ENCODE measurements at places on chromosomes 3 and 15. TPM values are rescaled to one million over a fixed set of nuclear protein-coding genes. Genes with fewer than 3 reads are reported as not detected.

Gene CADPS
- total RNA-seq, result not detected

Gene RAD54L2
- total RNA-seq, result 39.8 TPM

Gene GP5
- not detected for total RNA-seq

Gene IFRD2
- 127 TPM for total RNA-seq

Measured in vein endothelial cell (primary cell).